CD4-positive, alpha-beta T cell treated with Interleukin-1 beta for 1 hour (primary cell): ENCODE measurements at places on chromosomes 11 and 22.

DNA sequence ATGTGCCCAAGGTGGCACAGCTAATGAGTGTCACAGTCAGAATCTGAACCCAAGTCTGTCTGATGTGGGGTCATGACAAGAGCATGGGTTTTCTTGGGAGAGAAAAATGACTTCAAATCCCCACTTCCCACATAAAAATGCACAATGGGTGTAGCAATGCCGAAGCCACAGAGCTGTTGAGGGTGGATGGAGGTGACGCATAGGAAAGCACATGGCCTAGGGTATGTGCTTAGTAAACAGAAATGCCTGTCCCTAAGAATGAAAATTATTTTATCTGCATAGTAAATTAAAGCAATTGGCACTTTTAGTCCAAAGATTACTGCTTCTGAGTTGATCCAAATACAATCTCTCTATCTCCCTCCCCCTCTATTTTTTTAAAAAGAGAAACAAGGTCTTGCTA is 10.9 kb downstream of the MICAL3 start:
- DNase-seq, result no peak

DNA sequence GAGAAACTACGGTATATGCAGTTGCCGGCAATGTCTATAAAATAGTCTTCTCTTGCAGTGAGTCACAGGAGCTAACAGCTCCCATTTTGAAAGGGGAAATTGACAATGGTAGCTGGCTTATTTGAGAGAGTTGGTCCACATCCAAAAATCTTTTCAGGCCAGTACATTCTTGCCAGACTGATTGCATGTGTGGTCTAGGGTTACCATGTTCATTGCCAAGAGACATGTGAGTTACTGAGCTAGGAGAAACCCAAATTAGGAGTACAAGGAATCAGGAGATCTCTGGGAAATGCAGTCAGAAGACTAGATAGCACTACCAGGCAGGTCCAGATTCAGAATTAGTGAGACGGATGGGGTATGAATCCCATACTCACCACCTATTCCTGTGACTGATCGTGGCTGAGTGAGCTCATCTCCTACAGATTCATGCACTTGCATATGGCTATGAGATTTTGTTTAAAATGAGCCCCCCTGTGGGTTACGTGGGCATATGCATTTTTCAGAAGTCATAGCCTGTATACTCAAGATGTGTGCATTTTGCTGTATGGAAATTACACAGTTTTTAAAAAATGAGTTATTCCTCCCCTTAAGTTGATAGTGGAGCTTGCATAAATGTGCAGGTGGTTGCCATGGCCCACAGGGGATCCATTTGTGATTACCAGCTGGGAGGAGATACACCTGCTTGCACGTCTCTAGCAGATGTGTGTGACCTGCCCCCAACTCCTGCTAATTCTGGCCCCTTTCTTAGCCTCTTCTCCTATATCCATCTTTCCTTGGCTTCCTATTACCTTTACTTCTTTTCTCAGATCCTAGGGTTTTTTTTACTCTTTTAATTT is 102.7 kb downstream of the COMMD9 start:
- no peak for DNase-seq

DNA sequence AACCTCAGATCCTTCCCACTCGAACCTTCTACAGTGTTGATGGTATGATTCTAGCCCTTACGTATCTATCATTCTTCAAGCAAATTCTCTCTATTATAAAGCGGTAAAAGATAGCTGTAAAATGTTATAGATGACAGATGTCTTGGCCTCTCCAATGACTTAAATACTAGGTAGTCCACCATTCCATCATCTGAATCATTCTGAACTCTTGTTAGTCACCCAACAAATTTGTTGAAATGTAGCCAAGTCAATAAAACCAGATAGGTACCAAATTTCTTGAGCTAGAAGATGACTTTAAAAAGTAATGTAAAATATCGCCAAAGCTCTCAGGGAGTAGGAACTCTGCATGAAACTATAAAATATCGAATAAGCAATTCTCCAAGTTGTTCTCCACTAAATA is 32.6 kb upstream of the PICALM start:
- DNase-seq, result no peak

DNA sequence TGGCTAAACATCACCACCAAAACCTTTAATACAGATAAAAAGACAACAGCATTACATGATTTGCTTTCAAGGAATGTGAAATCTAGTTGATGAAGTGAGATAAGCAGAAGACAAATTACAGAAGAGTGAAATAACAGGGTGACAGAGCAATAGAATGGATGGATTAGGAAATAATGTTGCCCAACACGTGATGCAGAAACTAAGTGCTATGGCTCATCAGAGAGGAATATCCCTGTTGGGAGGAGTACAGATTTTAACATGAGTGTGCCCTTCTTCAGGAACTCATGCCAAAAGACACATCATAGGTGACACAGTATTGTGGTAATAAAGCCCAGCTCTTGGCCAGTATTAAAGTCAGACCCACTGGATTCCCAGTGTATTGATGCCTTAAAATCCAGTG is 176.6 kb upstream of the RAG2 start:
- no peak for DNase-seq

DNA sequence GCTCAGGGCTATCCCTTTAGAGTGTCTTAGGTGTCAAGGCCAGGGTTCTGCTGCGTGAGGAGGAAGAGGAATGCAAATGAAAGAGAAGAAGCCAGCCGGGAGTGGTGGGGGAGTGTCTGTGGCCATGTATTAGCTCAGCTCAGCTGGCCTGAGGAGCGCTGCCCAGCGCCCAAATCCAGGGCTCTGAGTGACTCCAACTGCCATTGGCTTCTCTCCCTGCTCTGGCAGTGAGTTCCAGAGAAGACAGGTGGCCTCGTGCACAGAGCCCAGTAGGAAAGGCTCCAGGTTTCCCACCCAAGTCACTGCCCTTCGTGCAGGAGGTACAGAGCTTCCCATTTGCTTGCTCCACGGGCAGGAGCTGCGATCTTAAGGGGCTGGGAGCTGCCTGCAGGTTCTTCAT is 302.0 kb downstream of the KIRREL3 start:
- DNase-seq, result no peak

DNA sequence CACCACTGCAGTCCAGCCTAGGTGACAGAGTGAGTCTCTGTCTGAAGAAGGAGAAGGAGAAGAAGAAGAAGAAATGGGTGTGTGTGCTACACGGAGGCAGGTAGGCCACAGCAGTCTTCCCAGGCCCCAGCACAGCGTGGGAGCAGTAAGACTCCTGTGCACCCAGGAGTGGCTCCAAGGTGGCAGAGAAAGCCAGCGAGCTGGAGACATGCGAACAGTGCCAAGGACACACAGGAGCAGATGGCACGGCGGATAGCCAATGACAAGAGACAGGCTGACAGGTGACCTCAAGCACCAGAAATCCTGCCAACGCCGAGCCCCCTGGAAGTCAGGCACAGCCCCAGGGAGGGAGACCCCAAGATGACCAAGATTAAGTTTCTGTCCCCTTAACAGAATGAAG is 9.0 kb upstream of the SCGB1A1 start:
- DNase-seq, result no peak

GRCh38 chr11:17544181-17544622 is at the start of gene USH1C:
TSS of gene USH1C (minus strand) at chr11:17544416. CDS start at chr11:17544307, 109 bp downstream.
- DNase-seq, result peak; percentile 8

- peak; percentile 16 for DNase-seq
Observed at GRCh38 chr11:94786264-94787126, 18.3 kb downstream of the AMOTL1 start.

- peak; percentile 55 for DNase-seq
Observed at GRCh38 chr22:43110927-43111623, 525 bp downstream of the BIK start.
